ENCODE measurements at places on chromosomes 4 and X. TPM values are rescaled to one million over a fixed set of nuclear protein-coding genes. Genes with fewer than 3 reads are reported as not detected.
A peak's percentile ranks its signal among the peaks of the same experiment; 100 is the strongest.

LUZP4 gene
- not detected for total RNA-seq

FGB gene
- total RNA-seq = 2.1 TPM

- H3K36me3 ChIP-seq = no peaks in the 10 kb centered on the region
- no peak for DNase-seq
- no peak overlapping the region for H3K27ac ChIP-seq
- H3K4me3 ChIP-seq = no peak overlapping the region
- no peaks in the 10 kb centered on the region for H3K4me1 ChIP-seq
Observed at GRCh38 chrX:66002824-66003680, 36.8 kb downstream of the VSIG4 start.

GRCh38 chr4:105741548-105741947 is 33.0 kb downstream of the GSTCD start:
- peaks cover 11% of the 10 kb centered on the region for H3K4me1 ChIP-seq
- no peaks in the 10 kb centered on the region for H3K27me3 ChIP-seq
- H3K4me3 ChIP-seq = no peak overlapping the region
- DNase-seq = no peak
- peak overlapping the region; percentile 85 for H3K27ac ChIP-seq

- H3K4me1 ChIP-seq = no peaks in the 10 kb centered on the region
- no peak overlapping the region for H3K27ac ChIP-seq
- peaks cover 8% of the 10 kb centered on the region for H3K27me3 ChIP-seq
- H3K4me3 ChIP-seq = no peak overlapping the region
- H3K36me3 ChIP-seq = no peaks in the 10 kb centered on the region
Observed at GRCh38 chr4:174037631-174038030, 245.8 kb downstream of the FBXO8 start.

DNA sequence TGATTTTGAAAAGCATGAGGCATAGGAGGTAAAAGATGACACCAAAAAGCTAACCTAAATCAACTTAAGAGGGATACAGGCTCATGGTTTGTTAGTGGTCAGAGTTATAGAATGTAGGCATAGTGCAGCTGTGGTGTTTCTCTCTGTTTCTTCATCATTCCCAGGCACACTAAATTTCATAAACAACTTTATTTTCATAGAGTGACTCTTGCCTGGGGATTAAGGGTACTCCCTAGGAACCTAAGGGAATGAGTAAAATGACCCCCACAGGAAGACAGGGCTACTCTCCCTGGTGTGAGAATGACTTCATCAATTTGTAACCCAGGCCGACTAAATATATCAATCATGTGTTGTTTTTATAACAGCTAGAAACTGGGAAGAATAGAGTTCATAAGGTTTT is 11.1 kb downstream of the FABP2 start:
- peaks cover 8% of the 10 kb centered on the region for H3K4me1 ChIP-seq
- no peak for DNase-seq
- H3K27me3 ChIP-seq = no peaks in the 10 kb centered on the region
- H3K4me3 ChIP-seq = no peak overlapping the region
- H3K27ac ChIP-seq = peak overlapping the region; percentile 10
- H3K36me3 ChIP-seq = no peaks in the 10 kb centered on the region

- H3K36me3 ChIP-seq = no peaks in the 10 kb centered on the region
- no peak for DNase-seq
- H3K4me1 ChIP-seq = no peaks in the 10 kb centered on the region
- no peak overlapping the region for H3K4me3 ChIP-seq
- peaks cover 10% of the 10 kb centered on the region for H3K27me3 ChIP-seq
Observed at GRCh38 chr4:9825049-9825448, 43.6 kb downstream of the DRD5 start.

- no peak for DNase-seq
- no peaks in the 10 kb centered on the region for H3K36me3 ChIP-seq
- no peak overlapping the region for H3K27ac ChIP-seq
Observed at GRCh38 chr4:7279902-7280301, 87.6 kb downstream of the SORCS2 start.

DNA sequence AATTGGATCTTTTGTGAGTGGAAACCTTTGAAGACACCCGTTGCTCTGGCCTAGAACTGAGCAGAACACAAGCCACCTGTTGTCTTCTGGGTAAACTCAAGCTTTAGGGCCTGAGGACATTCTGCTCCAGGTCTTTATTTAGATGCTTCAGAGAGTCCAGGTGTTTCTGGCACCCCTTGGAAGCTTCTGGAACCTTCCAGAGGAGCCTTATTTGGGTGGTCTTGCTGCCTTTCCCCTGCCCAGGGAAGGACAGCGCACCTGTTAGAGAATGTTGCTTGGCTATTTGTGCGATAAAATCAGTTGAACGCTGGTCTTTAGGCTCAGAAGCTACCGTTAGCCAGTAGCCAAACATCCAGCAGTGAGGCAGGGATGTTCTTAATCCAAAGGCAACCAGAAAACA is 3.0 kb downstream of the ZNF275 start:
- no peak for DNase-seq
- H3K4me3 ChIP-seq = no peak overlapping the region
- peaks cover 8% of the 10 kb centered on the region for H3K36me3 ChIP-seq
- no peak overlapping the region for H3K27ac ChIP-seq

All from chondrocyte (in vitro differentiated cells).